ENCODE measurements at places on chromosomes 12 and 14.

GRCh38 chr12:114444422-114445279, 38.7 kb upstream of the TBX5 start:
- DNase-seq, result no peak

GRCh38 chr14:99615497-99616157, 11.6 kb upstream of the CCDC85C start:
- DNase-seq, result no peak

- DNase-seq, result no peak
Measured at GRCh38 chr14:59265808-59266207, 77.3 kb downstream of the DAAM1 start.

DNA sequence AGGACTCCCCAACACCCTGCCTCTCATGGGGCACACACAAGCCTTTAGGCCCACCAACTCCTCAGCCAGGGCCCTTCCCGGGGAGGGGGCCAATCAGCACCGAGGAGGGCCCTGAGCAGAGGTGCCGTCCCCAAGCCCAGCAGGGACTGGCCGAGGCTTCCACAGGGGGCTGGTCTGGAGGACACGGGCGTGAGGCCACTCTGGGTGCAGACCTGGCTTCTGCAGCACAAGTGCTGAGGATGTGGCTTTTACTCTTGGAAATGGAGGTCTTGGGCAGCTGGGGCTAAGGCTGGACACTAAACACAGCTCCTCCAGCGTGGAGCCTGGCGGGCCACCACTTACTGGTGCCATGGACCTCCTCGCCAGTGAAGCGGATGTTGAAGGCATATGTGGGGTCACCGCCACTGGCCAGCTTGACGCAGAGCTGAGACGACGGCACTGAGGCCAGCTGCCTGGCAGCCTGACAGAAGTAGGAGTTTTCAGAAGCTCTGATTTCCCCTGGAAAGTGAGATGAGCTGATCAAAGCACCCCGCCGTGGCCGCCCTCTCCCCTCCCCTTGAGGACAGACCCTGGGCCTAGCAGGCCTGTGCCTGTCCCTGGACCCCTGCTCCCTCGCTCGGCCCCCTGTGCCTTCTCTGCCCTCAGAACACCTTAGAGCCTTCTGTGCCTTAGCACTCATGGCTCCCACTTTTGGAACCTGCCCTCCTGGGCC, 44.0 kb downstream of the TRAFD1 start:
- no peak for DNase-seq

GRCh38 chr12:10668526-10668925, 5.3 kb downstream of the STYK1 start:
- DNase-seq, result no peak

DNA sequence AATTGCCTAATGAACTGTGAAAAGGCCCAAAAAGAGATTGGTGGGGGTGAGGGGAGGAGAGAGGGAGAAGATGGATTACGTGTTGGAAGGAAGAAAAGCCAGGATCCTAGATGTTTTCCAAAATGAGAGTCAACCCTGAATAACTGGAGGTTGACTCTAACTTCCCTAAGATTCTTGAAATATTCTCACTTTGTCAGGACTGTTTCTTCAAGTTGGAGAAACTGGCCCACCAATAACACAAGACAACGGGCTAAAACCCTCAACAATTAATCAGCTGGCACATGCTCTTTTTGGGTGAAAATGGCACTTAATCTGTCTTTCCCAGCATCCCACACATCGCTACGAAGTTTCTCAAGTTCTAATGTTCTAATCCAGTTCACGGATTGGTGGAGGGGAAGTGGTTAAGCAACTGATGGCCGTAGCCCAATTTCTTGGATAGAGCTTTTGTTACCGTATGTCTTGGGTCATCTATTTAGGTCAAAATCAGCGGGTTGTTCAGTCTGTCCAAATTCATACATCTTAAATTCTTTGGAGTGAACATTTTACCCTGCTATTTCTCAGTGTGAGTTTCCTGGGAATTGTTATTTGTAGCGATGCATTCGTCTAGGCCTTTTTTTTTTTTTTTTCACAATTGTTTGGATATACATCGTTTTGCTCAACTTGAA, 49.0 kb downstream of the GPHB5 start:
- DNase-seq, result no peak

- no peak for DNase-seq
Measured at GRCh38 chr12:59847127-59847526, 251.3 kb downstream of the SLC16A7 start.

- DNase-seq, result no peak
Measured at GRCh38 chr14:102665621-102666020, 73.2 kb downstream of the RCOR1 start.

- DNase-seq, result no peak
Measured at GRCh38 chr14:76121089-76121748, 30.5 kb upstream of the GPATCH2L start.

GRCh38 chr12:26520109-26520508, 312.9 kb downstream of the ITPR2 start:
- no peak for DNase-seq

GRCh38 chr12:110657747-110658146, 31.2 kb downstream of the HVCN1 start:
- no peak for DNase-seq

DNA sequence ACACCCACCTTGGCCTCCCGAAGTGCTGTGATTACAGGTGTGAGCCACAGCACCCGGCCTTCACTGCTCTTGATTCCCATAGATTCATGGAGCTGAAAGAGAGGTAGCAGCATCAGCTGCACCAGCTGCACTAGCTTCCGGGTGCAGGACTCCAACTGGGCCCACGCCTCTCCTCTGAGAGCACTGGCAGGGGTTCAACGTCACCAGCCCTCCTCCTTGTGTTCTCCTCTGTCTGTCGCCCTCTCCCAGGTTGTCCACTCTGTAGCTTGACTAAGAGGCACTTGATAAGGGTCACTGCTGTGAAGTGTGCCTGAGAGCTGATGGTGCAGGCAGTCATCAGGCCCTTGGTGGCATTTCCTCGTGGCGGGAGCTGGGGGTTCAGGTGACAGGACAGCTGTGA, 28.3 kb downstream of the MLXIP start:
- peak; percentile 21 for DNase-seq

- DNase-seq, result no peak
Measured at GRCh38 chr14:49897414-49897813, 4.5 kb downstream of the ARF6 start.

GRCh38 chr12:54413284-54414190, 5.5 kb downstream of the ITGA5 start:
- peak; percentile 65 for DNase-seq

DNA sequence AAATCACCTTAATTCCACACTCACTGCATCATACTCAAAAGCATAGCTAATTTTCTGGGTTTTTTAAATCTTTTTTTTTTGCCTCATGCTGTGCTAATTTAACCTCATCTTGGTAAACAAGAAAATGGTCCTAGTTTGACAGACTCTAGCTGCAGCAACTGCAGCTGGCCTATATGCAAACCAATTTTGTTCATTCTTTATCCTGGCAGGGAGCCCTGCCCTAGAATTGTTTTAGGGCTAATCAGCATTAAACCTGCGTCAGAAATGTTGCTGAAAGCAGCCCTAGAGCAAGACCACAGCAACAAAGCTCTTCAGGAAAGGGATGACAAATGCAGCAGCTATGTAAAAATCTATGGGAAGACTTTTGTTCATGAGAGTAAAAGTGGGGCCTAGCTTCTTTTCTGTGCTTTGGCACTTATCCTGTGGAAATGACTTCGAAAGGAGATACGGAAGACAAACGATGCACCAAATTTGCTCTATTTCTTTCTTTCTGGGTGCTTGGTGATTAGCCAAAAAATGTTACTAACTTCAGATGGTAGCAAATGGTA, 72.2 kb downstream of the DENND5B start:
- peak; percentile 100 for DNase-seq

GRCh38 chr14:60922050-60922449, 58.8 kb downstream of the TRMT5 start:
- DNase-seq, result peak; percentile 25

DNA sequence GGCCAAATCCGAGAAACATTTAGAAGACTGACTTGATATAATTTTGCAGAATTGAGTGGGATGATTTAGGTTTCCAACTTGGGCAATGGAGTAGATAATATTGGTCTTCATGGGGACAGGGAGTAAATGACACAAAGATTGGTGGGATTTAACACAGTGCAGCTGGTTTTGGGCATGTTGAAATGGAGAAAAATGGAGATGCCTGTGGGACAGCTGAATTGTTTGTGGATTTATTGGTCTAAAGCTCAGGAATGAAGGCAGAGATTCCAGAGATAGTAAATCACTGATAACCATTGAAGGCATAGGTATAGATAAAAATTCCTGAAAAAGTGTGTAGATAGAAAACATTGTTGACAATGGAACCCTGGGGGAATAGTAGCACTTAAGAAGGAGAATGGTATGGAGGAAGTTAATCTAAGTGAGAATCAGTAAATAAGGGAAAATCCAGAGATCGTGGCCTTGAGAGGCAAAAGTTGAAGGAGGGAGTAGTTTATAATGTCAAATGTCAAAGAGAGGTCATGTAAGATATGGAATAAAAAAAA, 120.9 kb upstream of the ATP2B1 start:
- peak; percentile 20 for DNase-seq

DNA sequence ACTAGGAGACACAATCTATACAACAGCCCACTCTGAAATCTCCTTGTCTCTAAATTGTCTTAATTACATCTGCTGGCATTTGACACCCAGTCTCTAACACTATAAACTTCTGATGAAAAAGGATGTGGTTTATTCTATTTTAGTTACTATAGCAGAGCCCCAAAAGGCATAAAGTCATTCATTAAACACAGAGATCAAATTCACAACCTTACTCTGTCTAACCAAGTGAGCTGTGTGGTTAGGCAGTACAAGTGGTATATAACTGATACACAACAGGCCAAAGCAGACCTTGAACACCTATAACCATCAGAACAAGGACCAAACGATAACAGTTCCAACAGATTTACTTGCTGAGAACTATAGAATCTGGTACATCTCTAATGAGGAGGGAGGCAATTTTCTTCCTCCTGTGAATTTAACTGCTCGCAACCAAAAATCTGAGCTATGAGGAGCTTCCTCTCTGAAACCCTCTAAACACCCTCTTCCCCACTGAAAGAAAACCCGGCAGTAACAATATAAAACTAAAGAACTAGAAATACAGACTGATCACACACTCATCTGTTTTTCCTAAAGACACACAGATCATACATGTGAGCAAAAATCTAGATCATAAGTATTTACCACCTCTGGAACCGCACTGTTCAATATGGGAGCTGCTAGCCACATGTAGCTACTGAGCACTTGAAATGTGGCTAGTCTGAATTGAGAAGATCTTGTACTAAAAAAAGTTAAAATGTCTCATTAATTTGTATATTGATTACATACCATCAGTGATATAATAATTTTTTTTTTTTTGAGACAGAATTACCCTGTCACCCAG, 17.7 kb downstream of the SPPL3 start:
- no peak for DNase-seq

DNA sequence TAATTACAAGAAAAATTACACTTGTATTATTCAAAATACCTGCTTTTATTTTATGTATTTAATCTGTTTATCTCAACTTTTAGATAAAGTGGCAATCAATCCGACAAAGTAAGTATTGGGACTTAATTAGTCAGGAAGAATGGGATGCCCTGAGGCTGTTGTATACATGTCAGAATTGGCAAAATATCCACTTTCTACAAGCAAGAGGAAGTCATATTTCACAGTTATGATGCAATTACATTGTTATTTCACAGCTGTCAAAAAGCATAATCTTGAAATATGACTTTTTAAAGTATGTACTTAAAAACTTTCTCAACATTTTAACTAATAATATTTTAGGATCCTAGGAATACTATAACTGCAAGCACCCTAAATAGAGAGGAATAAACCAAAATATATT, 357.1 kb upstream of the MGAT4C start:
- DNase-seq, result no peak

DNA sequence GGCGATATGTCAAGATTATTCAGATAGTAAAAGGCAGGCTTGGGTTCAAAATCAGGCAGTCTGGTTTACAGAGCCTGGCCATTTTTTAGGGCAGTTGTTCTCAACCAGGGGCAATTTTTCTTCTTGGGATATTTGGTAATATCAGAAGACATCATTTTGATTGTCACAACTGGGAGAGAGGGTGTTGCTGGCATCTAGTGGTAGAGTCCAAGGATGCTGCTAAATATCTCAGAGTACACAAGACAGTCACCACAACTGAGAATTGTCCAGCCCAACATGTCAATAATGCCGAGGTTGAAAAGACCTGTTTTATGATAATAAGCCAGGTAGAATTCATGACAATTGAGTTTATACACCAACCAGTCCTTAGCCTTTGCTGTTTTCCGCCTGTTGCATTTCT, 733.9 kb downstream of the NRXN3 start:
- DNase-seq, result no peak

DNA sequence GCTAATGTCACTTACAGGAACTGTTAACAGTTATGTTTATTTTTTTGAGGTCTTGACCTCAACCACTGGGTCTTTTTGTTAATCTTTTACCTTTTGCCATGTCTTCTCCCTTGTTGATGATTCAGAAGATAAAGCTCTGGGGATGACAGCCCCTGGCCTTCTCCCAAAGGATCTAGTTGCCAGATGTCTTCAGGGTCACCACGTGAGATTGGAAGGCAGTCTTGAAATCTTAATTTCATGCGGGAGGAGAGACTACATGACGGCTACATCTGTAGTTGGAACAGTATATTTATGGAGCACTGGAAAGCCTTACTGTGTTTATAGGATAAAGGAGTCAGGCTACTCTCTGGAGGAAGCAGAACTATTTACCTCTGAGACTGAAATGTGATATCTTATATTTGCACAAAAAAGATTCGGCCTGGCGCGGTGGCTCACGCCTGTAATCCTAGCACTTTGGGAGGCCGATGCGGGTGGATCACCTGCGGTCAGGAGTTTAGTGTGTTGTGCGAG, 5.6 kb downstream of the MLEC start:
- DNase-seq, result peak; percentile 36

- no peak for DNase-seq
Measured at GRCh38 chr12:57159311-57159710, 11.9 kb upstream of the LRP1-AS start.

- no peak for DNase-seq
Measured at GRCh38 chr14:72480464-72481243, 413.2 kb downstream of the DPF3 start.

- DNase-seq, result peak; percentile 96
Measured at GRCh38 chr12:16349131-16349460, 1.7 kb downstream of the MGST1 start.

DNA sequence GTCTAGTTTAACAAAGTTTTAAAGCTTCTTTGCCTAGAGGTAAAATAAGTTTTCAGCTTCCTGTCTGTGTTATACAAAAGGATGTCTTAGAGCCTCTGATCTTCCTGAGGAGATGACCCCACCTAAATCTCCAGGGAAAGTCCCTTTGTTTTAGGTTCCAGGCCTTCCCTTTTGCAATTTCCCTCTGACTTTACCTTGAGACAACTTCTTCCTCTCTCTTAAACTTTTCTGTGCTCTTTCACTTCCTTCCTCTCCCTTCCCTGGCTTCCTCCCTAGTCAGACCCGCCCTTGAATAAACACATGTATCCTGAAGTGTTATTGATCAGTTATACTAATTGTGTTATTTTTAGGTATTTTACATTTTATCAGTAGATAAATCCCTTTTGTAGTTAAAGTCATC, 134.8 kb downstream of the DYRK2 start:
- DNase-seq, result no peak

All from EH (cell line).